ENCODE measurements at places on chromosomes 4 and X. TPM values are rescaled to one million over a fixed set of nuclear protein-coding genes. Genes with fewer than 3 reads are reported as not detected.

CXCL10 gene
- not detected for total RNA-seq

DNA sequence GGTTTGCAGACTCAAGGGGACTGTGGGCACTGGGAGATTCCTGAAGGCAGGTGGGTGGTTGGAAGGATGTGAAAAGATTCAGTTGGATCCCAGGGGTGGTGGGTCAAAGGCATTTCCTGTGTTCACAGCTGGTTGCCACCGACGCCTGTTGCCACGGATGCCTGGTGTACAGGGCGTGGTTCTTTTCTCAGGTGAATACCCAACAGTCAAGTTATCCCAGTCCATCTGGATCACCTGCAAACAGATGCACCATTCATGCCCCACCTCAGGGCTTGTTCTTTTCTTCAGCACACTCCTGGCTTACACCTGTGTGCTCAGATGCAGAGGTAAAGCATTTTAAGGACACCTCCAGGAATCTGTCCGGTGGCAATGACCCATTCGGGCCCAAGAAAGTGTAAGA is 55.8 kb upstream of the SHOX start:
- DNase-seq = no peak

PGRMC2 gene
- 20.2 TPM for total RNA-seq

- peak; percentile 6 for DNase-seq
These were observed 24.2 kb upstream of the ARHGEF9 start for GRCh38 chrX:63809173-63809572.

GRCh38 chrX:148284056-148284455 is 216.4 kb upstream of the AFF2 start:
- no peak for DNase-seq

DNA sequence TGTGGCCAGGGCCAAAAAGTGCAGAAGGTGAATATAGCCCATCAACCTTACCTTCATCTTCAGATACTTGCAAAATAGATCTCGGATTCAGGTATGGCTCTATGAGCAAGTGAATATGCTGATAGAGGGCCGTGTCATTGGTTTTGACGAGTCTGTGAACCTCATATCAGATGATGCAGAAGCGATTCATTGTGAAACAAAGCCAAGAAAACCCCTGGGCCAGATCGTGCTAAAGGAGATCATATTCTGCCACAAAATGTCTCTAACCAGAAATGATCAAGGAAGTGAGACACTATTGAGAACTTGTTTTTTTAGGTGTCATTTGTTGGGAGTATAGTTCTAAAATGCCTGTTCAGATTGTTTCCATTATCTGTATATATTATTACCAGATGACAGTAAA is 48.3 kb downstream of the PDK3 start:
- no peak for DNase-seq

F8A3 gene
- not detected for total RNA-seq

DNA sequence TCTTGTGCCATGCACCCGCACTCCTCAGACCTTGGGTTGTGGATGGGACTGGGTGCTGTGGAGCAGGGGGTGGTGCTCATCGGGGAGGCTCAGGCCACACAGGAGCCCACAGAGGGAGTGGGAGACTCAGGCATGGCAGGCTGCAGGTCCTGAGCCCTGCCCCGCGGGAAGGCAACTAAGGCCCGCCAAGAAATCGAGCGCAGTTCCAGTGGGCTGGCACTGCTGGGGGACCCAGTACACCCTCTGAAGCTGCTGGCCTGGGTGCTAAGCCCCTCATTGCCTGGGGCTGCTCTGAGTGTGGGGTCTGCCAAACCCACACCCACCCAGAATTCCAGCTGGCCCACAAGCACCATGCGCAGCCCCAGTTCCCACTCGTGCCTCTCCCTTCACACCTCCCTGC is 450.5 kb upstream of the FGF16 start:
- no peak for DNase-seq

GRCh38 chr4:169975131-169975837 is 50.9 kb downstream of the MFAP3L start:
- no peak for DNase-seq

DNA sequence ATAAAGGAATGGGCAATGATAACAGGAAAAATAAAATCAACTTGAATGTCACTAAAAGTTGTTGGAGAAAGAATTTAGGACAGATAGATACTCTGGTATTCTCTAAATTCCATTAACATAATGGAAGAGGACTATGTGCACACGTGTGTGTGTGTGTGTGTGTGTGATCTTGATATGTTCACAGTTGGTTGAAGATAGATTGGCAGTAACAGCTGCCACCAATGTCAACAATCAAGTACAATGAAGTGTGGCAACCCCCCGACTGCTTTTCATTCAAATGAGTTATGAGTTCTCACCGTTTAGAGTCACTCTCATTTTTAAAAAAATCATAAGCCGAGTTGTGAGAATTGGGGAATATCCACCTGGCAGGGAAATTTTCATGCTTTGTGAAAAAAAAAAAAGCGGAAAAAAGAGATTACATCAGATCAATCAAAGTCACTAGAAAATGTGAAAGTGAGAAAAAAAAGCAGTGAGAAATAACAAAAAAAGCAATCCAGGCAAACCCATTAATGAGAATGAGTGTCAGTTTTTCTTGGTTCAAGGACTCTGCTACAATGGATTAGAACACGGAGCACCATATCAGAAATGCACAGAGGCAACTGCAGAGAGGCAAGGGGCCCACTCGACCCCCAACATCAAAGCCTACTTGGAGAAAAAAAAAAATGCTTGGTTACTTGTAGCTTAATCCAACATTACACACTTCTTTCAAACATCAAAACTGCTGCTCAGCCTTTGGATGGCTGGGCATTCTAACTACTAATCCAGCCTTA is 414.9 kb upstream of the PITX2 start:
- DNase-seq = no peak

MAGEC1 gene
- total RNA-seq = not detected

DNA sequence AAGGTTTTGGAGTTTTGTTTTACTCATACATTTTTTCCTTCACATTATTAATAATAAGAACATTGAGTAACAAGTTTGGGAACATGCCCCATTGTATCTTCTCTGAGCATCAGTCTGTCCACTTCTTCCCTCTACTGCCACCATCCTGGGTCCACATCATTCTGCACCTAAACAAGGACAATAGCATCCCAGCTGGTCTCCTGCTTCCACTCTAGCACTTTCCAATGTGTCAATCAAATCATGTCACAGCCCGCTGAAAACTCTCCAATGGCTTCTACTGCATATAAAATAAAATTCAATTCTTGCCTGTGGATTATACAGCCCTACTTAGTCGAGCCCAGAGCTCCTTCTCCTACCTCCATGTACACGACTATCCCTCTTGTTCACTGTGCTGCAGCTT is 66.8 kb upstream of the RBPJ start:
- no peak for DNase-seq

SPIN2A gene
- 0.99 TPM for total RNA-seq

TAF1 gene
- total RNA-seq = 24.4 TPM

DNA sequence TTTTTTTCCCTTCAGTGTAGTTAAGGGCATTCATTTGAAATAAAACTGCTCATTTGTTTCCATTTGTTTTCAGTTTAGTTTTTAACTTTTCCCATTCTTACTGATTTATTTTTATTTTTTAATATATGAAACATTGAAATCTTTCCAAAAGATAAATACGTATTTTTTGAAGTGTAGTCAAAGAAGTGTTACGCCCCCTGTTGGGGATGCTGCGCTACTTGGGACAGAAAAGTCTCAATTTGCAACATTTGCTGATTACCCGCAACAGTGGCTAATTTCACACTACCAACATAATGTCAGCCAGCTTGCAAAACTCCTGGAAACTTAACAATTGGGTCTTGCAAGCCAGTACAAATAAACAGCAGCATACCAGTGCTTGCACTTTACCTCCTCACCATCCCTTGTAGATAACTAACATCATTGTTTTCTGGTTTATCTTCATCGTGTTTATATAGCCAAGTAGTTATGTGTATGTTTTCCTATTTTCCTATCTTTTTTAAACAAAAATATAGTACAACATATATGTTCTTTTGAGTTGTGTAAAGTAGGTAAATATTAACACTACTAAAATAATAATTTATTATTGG is 158.6 kb downstream of the STPG2 start:
- no peak for DNase-seq

GRCh38 chr4:8908206-8908893 is 36.7 kb upstream of the HMX1 start:
- DNase-seq = no peak

CFI gene
- 31.6 TPM for total RNA-seq
